ENCODE measurements at places on chromosomes 1 and 21.

- DNase-seq, result no peak
Measured at GRCh38 chr1:94797291-94797690, 22.9 kb upstream of the SLC44A3 start.

DNA sequence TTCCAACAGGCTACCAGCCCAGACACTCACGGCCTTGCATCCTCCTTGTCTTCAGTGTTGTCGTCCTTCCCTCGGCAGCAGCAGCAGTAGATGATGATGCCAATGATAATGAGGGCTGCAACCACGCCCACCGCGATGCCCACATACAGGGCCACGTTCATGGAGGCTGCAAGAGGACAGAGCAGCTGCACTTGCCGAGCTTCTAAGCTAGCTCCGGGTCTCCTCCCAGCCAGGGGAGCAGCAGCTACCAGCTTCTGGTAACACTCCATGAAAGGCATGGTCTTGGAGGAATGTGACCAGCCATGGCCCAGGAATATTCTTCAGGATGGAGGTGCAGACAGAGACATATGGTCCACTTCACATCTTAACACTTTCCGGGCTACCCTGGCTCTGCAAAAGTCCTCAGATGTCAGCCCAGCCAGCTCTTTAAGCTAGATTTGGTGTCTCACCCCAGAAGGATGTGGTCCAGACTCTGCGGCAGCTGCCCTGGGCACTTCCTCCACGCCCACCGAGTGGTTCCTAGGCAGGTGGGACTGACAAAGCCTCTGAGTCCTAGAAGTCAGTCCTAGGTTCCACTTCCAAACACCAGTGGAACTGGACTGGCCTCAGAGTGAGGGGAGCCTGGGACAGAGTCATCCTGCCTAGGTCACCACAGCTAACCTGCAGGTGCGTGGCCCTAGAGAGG lies 35.1 kb downstream of the GPA33 start:
- no peak for DNase-seq

DNA sequence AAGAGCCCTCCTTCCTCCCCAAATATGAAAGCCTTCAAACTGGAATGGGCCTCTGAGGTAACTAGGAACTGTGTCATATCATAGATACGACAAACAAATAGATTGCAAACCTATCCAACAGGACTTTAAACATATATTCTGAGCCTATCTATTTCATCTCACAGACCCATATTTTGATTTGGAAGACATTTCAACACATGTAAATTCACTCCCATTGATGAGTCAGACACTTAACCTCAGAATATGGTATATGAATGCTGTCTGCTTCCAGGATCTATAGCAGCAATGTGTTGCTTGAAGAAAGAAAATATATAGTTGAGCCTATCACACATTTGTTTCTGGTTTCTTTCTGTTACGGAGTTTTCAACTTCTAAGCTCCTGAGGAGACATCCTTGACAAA lies 221.9 kb upstream of the SAMSN1 start:
- no peak for DNase-seq

DNA sequence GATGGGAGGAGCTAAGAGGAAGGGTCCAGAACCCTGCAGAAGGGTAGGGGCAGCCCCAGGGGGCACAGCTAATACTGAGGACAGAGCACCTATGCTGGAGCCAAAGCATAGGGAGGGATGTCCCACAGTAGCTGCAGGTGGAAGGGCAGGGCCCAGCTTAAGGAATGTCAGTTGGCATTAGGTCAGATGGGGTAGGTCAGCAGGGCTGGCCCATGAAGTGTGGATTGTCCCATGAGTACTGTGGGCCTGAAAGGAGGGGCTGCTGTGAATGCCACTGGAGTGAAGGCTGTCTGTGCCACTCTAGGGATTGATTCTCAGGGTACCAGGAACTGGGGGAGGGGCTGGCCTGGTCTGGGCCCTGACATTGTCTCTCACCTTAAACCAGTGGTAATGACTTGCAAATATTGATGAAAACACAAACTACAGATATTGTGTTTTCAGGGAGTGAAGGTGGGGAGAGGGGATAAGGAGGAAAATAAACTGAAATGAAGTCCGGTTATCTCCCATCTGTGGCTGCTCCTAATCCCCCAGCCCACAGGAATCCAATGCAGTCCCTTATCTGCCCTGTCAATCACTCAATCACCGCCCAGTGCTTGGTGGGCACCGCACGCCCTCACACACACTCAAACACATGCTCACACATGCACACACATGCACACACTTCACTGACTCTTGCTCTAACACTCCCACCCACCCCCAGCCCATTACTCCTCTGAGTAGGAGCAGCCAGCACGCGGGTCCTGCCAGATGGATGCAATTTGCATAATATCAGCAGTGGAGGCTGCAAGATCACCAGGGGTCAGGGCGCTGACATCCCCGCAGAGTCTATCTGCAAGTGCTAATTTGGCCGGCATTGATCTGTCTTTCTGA lies 27.8 kb downstream of the DMAP1 start:
- no peak for DNase-seq

GRCh38 chr1:245240648-245241165 lies 85.9 kb downstream of the KIF26B start:
- no peak for DNase-seq

- no peak for DNase-seq
Measured at GRCh38 chr21:42311816-42312625, 3.2 kb downstream of the TFF3 start.

Measured in SW480 (cell line).